ENCODE measurements at places on chromosomes 7 and 10.

- no peak for DNase-seq
Measured at GRCh38 chr7:33590916-33591315, 314.4 kb upstream of the BMPER start.

GRCh38 chr10:116002735-116003134 is 270.3 kb downstream of the GFRA1 start:
- no peak for DNase-seq

GRCh38 chr7:114426824-114427223 is 12.2 kb downstream of the FOXP2 start:
- DNase-seq: no peak

DNA sequence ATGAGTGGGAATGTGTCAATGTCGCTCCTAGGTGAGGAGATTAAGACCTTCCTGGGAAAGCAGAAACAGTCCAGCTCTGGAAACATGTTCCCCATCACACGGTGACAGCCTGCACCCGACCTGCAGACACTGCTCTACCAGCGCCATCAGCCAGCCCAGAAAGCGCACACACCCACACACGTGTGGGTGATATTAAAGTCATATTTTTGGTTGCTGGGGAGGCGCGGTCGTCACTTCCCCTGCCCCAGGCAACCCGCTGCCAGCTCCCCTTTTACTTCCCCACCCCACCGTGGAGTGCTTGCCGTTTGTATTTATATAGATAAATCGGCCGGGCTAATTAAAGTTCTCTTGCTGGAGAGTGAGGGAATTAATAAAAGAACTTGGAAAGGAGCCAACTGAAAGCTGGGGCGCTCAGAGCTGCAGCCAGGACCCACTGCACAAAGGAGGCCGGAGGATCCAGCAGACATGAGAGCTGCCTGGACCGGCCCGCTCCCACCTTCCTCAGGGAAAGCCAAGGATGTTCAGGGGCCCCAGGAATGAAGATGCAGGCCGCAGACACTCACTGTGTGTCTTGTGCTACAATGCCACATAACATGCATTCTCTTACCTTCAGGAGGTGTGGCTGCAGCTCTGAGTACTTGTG is 145.2 kb upstream of the UNC5B start:
- no peak for DNase-seq

- peak; percentile 68 for DNase-seq
Measured at GRCh38 chr7:151315038-151315655, 26.5 kb upstream of the NUB1 start.

- DNase-seq: no peak
Measured at GRCh38 chr10:62136931-62137330, 131.7 kb downstream of the RTKN2 start.

DNA sequence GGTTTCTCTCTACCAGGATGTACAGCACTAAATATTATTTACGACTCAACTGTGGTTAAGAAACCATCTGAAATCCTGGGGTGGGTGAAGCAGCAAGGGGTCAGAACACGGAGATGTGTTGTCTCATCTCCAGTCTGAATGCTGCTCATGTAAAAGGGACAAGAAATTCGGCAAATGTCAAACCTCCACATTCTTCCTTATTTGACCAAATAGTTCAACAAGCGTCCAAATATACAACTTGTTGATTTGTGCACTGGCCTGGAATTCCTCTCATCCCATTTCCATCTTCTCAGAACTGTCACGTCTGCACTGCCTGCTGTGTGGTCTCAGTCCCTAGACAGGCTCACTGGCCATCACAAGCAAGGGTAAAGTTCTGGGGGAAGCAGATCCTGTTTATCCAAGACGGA is 520.0 kb downstream of the PARD3 start:
- no peak for DNase-seq

DNA sequence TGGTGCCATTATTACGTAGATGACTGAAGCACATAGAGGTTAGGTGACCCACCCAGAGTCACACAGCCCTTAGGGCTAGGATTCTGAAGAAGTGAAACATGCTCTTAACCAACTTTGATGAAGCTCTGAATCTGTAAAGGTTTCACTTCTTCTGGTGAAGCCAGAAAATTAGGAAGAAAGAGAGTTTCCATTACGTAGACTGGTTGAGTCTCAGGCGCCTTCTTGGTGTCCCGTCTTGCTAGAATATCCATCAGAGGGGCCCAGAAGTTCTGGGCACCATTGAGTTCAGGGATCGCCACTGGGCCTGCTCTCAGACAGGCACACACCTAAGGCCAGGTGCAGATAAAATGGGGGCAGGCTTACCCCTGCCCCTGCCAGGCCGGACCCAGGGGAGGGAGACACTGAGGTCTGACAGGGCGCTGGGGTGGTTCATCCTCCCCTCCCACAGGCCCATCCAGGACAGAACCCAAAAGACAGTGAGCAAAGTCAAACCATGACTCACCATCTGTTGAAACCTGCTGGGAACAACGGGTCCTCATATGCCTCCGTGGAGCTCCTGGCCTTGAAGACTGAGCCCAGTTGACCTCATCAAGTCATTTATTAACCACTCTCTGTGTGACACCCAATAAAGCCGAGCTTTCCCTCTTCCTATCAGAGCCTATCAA is 33.2 kb downstream of the DRGX start:
- DNase-seq: no peak

DNA sequence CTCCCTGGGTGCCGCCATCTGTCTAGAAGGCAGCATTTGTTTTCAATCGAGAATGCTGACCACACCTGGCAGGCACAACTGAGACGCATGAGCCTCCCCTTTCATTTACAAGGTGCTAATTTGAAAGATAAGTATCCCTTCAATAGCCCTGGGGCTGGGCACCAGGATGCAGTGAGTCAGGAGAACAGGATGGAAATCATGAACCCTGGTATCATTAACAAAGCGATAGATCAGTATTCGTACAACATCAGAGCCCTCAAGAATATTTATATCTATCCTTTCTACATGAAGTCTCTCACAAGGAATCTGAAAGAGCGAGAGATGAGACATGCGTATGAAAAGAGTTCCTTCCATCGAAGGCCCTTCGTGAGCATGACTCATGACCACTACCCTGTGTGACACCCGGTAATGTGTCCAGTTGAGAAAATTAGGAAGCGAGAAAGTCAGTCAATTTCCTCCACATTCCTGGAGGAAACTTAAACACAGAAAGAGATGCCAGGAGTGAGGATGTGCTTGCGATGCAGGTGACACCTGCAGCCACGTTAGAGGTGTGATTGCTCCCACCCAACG is 123.1 kb upstream of the PITRM1 start:
- DNase-seq: no peak

DNA sequence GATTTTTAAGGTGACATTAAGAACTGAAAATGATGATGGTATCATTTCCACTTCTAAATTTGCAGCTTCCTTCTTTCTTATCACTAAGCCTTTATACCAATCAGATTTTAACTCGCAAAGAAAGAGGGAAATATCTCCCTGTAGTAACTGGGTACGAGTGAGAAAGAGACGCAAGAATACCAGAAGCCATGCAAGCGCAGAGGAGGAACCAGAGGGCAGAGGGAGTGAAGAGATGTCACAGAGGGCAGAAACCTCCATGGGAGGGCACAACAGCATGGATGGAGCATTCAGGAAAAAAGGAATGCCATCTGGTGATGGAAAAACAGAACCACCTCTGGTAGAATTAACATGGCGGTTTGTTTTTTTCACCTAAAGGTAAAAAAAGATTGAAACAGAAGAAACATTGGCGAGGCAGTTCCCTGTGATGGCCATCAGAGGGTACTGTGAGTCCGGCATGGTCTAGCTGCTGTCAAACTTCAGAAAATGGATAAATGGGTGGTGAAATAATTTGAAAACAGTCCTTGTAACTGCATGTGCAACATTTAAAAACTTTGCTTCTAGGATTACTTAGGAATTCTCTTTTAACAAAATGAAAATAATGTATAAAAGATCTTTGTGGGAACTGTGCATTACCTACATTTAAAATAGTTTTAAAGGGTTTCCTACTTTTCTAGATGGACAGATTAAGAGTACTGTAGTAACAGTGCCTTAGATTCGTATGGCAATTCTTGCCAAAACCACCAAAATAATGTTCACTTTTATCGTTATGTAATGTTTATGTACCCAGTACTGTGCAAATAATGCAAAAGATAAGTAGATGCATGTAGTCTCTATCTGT is 91.8 kb downstream of the ARHGAP12 start:
- DNase-seq: no peak

DNA sequence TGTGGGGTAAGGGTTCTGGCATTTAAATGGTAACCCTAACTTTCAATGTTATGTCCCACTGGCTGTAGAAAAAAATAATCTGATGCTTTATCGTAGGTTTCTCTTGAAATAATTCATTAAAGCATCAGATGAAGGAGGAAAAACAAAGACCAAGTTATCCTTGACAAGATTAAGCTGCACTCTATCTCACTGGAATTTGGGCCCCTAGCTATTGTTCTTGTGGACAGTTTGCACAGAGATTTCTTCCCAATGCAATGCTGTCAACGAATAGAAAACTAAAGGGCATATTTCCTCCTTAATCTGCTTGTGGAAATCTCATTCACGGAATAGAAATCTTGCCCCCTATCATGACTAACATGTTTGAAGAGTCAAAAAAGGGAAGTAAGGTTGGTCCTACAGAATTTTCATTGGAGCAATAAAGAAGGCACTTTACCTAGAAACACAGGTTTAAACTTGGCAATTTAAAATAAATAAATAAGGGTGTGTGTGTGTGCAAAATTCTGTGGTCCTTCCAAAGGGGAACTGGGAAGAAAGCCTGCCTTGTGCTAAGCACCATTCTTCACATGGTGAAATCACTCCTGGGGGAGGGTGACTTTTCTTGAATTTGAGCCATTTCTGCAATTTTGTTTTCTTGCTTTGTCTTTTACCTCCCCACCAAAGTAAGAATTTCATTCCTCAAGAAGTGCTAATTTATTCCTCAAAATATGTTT is 242.8 kb downstream of the GLI3 start:
- no peak for DNase-seq

GRCh38 chr7:76294344-76295024 is 8.0 kb upstream of the HSPB1 start:
- DNase-seq: no peak

GRCh38 chr10:14904316-14904732 is 25.7 kb downstream of the SUV39H2 start:
- DNase-seq: no peak

GRCh38 chr7:66807736-66808135 is 67.2 kb downstream of the RABGEF1 start:
- no peak for DNase-seq

GRCh38 chr7:27097686-27098577 is 2.1 kb upstream of the HOXA1 start:
- no peak for DNase-seq

- no peak for DNase-seq
Measured at GRCh38 chr10:69416695-69417094, at the start of gene TACR2. TSS of gene TACR2 (minus strand) at chr10:69416918. CDS start at chr10:69416323, 595 bp downstream.

DNA sequence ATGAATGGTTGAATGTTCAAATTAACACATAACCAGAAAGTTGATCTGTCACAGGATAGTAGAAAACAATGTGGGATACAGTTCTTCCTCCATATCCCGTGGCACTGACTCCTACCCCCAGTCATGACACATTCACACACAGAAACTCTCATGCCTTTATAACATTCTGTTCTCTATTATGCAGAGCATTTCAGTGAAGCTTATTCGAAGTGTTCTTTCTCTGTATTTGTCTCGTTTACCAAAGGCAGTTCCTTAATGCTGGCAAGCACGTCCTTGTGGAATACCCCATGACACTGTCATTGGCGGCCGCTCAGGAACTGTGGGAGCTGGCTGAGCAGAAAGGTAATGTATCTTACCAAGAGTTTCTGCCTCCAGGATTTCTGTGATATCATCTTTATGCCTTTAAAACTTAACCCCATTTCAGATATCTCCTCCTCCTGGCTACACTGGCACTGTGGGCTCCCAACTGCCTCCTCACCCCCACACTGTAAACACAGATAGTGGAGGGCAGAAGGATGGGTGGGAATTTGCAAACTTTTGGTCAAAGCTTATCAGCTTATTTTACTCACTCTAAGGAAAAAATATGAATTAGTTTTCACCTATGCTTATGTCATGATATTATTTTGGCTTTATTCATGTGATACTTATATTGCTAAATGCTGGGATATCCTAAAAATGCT is 34.1 kb downstream of the BLVRA start:
- no peak for DNase-seq

DNA sequence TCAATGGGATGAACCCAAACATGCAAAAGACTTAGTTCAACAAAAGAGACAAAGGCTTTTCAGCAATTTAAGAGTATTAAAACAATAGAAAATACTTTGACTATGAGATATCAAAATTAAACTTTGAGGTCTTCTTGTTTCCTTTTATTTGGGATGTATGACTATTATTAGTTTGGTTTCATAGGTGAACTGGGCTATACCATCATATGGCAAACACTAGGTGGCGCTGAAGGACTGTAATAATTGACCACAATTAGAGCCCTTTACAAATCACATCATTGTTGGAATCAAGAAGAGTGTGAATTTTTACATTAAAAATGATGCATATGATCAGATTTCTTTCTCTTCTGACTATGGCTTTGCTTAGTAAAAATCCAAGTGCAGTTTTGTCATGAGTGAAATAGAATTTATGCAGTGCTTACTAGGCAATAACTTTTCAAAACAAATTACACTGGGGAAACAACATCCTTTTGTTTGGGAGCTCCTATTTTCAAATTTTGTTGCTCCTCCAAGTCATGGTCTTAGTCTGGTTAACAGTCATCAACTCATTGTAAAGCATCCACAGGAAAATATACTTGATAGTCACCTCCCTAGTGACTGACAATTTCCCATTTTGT is 14.7 kb upstream of the NXPH1 start:
- peak; percentile 34 for DNase-seq

DNA sequence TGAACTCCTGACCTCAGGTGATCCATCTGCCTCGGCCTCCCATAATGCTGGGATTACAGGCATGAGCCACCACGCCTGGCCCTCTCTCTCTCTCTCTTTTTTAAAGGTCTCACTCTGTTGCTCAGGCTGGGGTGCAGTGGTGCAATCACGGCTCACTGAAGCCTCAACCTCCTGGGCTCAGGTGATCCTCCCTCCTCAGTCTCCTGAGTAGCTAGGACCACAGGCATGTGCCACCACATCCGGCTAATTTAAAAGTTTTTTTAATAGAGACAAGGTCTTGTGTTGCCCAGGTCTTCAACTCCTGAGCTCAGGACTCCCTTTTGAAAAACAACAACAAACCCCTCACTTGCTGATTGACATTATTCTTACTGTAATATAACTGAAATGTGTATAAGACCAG is 11.6 kb downstream of the PALD1 start:
- no peak for DNase-seq

DNA sequence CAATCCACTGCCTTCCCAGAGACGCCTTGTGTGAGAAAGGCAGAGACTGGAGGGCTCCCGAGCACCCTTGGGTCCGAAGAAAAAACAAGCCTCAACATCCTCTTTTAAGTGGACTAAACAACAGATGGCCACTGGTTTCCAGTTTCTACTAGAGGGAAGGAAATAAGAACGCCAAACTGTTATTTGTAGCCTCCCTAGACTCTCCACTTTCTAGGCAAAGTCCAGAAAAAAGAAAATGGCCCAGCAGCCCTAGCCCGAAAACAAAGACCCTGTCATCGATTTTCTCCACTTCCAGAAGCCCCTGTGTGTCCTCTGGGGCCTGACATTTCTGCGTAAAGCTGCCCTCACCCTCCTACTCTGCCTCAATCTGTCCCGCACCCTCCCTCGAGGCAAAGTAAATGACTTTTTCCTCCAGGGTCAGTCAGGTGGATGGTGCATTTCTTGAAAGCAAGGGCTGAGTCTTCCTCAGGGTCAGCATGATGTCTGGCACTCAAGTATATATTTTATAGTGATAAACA is 6.0 kb downstream of the RGS10 start:
- no peak for DNase-seq

- no peak for DNase-seq
Measured at GRCh38 chr7:34087892-34088891, 182.9 kb downstream of the BMPER start.

Measured in activated T-cell treated with anti-CD3 and anti-CD28 coated beads for 24 hours (primary cell).